SJSA1 (cell line): ENCODE measurements at places on chromosomes 2 and 18.

- H3K27ac ChIP-seq, result no peak overlapping the region
- no peak for DNase-seq
- no peaks in the 10 kb centered on the region for H3K27me3 ChIP-seq
Measured at GRCh38 chr2:20139407-20140172, 85.3 kb downstream of the SDC1 start.

DNA sequence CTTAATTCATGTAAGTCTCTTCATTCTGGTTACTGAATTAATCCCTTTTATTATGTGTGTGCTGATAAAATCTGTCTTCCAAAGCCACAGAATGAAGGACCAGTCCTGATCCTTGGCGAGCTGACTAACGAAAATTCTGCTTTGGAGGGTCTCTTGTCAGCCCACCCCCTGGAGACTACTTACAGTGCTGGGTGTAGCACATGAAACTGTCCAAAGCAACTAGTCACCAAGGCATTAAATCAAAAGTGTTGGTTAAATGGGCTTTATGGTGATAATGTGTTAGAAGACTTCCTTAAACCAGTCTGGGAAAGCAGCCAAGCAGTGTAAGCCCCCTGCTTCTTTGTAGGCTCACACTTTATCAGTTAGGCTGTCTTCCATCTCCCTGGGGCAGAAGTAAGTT lies 420.2 kb downstream of the SUCLG1 start:
- no peaks in the 10 kb centered on the region; the same call in 1 of the 2 replicates for H3K27me3 ChIP-seq
- no peak overlapping the region for H3K27ac ChIP-seq
- DNase-seq, result no peak
- no peaks in the 10 kb centered on the region for H3K4me1 ChIP-seq
- no peak overlapping the region for H3K4me3 ChIP-seq

GRCh38 chr2:236045251-236046235 lies 122.6 kb downstream of the GBX2 start:
- no peak for DNase-seq
- no peaks in the 10 kb centered on the region for H3K4me1 ChIP-seq
- H3K27ac ChIP-seq, result no peak overlapping the region
- H3K36me3 ChIP-seq, result peaks cover 17% of the 10 kb centered on the region
- H3K4me3 ChIP-seq, result no peak overlapping the region

DNA sequence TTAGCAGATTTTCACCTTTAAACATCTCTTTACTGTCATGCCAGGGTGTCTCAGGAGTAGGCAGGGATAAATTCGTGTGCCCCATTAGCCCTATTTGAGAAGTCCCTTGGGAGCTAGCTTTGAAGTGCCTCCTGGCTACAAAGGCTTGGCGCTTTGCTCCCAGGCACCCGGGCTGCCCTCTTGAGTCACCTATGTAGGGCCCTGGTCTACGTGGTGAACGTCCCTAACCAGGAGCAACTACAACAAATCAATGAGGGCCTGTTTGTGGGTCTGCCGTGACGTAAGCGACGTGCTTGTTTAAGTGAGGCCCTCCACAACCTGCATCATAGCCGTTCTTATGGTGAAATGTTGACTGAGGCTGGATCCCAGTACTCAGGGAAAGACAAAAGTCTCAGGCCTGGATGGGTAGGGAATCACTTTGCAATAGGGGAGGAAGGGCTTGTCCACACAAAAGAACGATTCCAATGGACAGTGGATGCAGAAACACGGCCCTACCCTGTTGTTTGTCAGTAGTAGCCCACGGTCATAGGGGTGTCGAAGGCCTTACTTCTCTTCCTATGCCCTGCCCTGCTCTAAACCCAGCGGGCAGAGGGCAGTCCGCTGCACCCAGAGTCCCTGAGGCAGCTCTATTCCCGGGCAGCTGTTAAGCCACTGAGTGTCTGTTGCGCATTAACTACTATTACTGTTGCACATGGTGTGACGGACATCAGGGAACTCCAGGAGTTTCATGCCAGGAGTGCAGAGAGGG lies 93.9 kb downstream of the INHBB start:
- no peak overlapping the region for H3K27ac ChIP-seq
- H3K36me3 ChIP-seq, result no peaks in the 10 kb centered on the region
- peaks cover 29% of the 10 kb centered on the region for H3K27me3 ChIP-seq
- DNase-seq, result no peak
- peaks cover 3% of the 10 kb centered on the region; the same call in 1 of the 2 replicates for H3K4me1 ChIP-seq
- H3K4me3 ChIP-seq, result no peak overlapping the region

GRCh38 chr18:43931439-43931838 lies 654.1 kb upstream of the SYT4 start:
- H3K27ac ChIP-seq, result no peak overlapping the region
- H3K4me3 ChIP-seq, result no peak overlapping the region
- H3K27me3 ChIP-seq, result no peaks in the 10 kb centered on the region
- no peak for DNase-seq
- H3K4me1 ChIP-seq, result peaks cover 16% of the 10 kb centered on the region

DNA sequence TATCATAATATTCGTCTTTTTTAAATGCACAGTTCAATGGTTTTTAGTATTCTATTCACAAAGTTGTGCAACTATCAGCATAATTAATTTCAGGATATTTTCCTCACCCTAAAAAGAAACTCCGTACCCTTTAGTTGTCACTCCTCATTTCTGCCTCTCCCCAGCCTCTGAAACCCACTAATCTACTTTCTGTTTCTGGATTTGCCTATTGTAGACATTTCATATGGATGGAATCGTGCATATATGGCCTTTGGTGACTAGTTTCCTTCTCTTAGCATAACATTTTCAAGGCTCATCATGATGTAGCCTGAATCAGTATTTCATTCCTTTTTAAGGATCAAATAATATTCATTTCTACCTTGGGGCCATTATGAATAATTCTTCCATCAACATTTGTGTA lies 18.5 kb downstream of the NEURL3 start:
- no peaks in the 10 kb centered on the region for H3K36me3 ChIP-seq
- H3K4me1 ChIP-seq, result no peaks in the 10 kb centered on the region
- H3K4me3 ChIP-seq, result no peak overlapping the region
- H3K27ac ChIP-seq, result no peak overlapping the region; the same call in 1 of the 2 replicates
- no peaks in the 10 kb centered on the region for H3K27me3 ChIP-seq
- no peak for DNase-seq

DNA sequence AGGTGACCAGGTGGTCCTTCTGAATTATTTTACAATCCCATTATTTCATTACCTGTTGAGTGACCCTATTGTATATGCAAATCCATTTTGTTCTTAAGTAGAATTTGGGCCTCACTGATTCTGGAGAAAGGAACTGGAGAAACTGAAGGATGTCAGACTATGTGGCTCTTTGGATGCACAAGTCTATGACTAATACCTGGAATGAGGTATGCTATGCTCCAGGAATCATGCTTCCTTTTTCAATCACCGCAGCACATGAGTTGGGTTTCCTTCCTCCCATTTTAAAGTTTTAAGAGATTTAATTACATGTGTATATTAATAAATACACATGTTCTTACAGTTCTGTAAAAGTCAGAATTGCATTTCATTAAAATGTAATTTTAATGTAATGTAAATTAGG lies 253.9 kb upstream of the VWC2L start:
- no peak overlapping the region for H3K4me3 ChIP-seq
- DNase-seq, result no peak
- H3K36me3 ChIP-seq, result no peaks in the 10 kb centered on the region
- 0 out of 2 replicates have a peak, but pooled peaks cover 2% of the 10 kb centered on the region for H3K27me3 ChIP-seq

DNA sequence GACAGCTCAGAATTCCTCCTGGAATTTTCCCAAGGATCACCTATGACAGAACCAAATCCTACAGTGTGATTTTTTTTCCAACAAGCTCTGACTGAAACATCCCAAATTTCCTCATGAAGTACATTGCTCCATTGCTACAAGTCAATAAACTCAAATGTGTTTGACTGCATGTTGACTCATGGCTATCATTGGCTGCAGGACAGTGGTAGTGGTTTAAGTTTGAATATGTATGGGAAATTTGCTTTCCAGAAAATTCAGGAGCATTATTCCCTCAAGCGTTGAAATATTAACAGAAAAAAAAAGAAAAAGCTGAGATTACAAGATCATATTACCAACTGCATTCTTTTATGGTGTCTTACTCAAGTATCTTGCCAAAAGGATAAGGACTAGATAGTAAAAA lies 402.8 kb upstream of the DSEL start:
- no peak overlapping the region for H3K4me3 ChIP-seq
- H3K36me3 ChIP-seq, result no peaks in the 10 kb centered on the region
- DNase-seq, result no peak
- H3K27ac ChIP-seq, result no peak overlapping the region

DNA sequence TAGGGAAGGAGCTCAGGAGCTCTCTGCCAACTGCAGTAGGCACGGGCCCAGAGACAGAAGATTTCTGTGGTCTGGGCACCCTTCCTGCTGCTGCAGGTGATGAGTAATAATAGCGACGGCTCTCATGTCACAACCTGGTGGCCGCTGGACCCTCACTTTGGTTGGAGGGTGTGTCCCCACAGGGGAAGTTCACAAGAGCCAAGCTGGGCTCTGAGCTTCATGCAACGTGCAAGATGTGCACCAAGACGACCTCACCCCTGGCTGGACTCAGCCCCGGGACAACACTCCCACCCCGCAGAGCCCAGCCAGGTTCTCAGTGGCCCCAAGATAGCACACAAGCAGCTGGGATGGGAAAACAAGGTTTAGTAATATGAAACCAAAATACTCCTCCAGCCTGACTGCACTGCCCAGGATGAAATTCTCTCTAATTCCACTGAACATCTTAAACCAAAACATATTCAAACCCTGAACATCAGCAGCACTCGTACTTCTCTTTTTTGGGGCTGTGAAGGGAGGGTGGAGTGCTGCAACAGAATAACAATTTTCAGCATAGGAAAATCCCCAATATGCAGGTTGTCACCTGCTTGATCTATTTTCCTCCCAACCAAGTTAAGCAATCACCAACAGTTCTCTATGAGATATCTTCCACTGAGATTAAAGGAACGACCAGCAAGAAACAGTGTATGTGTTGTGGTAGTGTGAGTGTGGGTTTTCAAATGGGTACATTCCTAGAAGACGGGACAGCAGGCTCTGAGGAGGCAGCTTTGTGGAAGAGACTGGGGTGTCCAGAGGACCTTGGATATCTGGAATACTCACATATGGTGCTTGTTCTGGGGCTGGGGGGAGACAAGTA lies 26.5 kb downstream of the BCL2 start:
- H3K4me1 ChIP-seq, result no peaks in the 10 kb centered on the region
- no peaks in the 10 kb centered on the region for H3K36me3 ChIP-seq
- no peak overlapping the region for H3K27ac ChIP-seq
- H3K4me3 ChIP-seq, result no peak overlapping the region
- H3K27me3 ChIP-seq, result no peaks in the 10 kb centered on the region

DNA sequence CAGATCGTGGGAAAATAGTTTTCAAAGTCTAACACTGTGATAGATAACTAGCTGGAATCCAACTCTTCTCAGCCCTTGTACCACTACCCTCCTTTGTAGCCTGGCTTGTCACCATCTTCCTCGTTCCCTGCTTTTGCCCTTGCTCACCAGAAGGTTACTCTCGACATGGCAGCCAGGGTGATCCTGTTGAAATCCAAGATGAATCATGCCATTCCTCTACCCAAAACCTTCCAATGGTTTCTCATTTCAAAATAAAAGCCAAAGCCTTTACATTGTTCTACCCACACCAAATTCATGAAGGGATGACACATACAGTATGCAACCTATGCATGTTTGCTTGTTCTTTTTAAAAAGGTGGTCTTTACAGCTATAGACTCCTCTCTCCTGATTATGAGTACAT lies 45.7 kb downstream of the STAT4 start:
- H3K27ac ChIP-seq, result no peak overlapping the region
- H3K27me3 ChIP-seq, result no peaks in the 10 kb centered on the region
- no peaks in the 10 kb centered on the region for H3K36me3 ChIP-seq
- no peak for DNase-seq

DNA sequence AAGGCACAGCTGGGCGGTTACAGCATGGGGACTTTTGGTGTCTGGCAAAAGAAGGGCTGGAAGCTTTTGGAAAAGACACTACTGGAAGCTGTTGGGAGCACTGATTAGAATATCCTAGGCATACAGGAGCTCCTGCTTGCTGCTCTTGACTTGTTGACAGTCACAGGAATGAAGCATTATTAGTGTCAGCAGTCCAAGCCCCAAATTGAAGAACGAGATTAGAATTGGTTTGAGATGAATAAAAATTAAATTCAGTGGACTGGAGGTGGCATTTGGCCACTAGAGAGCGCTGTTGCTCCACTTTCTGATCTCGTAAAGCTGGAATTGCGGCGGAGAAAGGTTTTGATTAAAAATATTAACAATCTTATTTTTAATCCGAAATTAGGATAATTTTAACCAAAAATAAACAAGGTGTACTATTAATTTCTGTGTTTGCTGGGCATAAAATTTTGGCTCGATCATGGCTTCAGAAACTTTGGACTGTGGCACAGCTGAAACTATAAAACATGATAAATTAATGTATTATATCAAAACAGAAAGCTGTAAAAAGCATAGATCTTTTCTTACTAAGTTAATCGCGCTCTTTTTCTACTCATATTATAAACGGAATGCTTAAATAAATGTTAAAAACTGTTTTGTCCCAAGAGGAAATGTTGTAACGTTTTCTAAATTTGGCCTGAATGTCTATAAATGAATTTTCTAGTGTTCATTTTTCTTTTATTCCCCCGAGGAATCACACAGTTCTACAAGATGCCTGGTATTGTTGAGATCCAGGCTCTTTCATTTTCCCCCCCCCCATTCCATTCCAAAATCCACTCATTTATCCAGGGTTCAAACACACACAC lies 2.4 kb upstream of the HOXD8 start:
- peaks cover 5% of the 10 kb centered on the region for H3K36me3 ChIP-seq
- no peak overlapping the region for H3K4me3 ChIP-seq
- no peak for DNase-seq
- no peak overlapping the region for H3K27ac ChIP-seq
- H3K27me3 ChIP-seq, result 0 out of 2 replicates have a peak, but pooled peaks cover 4% of the 10 kb centered on the region

DNA sequence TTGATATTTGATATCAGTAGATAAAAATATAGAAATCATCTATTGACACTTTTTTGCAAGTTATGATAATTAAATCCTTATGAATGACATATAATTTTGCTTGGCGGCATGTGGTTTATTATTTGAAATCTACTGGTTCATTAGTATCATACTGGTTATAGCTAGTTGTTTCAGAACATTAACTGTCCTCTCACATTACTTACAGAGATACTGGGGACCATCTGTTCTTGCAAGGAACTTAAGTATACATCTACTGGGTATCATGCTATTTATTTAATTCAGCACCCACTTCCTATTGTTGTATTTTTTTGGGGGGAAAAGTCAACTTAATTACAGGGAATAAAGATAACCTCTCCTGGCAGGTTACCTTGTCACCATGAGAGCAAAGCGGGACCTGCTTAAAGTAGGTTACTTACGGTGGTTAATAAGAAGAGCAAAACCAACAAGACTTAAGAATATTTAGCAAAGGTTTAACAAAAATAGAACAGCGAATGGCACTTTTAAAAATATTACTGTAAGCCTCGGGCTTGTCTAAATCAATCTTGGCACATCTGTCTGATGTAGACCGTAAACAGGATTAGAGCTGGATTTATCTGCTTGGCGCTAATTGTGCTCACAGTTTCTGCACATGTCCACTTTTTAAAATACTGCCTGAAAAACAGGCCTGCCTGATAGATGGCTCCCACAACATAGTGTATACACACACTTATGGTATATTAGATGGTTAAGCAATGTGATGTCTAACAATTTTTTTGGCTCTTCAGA lies 41.8 kb downstream of the CERKL start:
- H3K4me3 ChIP-seq, result no peak overlapping the region
- no peak overlapping the region for H3K27ac ChIP-seq
- DNase-seq, result no peak
- peaks cover 3% of the 10 kb centered on the region; the same call in 1 of the 2 replicates for H3K27me3 ChIP-seq
